ENCODE measurements at places on chromosomes 3 and 15.

- no peak for DNase-seq
Measured at GRCh38 chr3:138289701-138290100, 40.0 kb downstream of the NME9 start.

GRCh38 chr15:31279221-31280045 is 47.2 kb upstream of the KLF13 start:
- no peak for DNase-seq

GRCh38 chr15:93278783-93279182 is 189.8 kb upstream of the RGMA start:
- DNase-seq = no peak

GRCh38 chr15:80055933-80056332 is 3.5 kb upstream of the ZFAND6 start:
- no peak for DNase-seq

- DNase-seq = no peak
Measured at GRCh38 chr15:80992441-80992840, 2.8 kb upstream of the MESD start.

DNA sequence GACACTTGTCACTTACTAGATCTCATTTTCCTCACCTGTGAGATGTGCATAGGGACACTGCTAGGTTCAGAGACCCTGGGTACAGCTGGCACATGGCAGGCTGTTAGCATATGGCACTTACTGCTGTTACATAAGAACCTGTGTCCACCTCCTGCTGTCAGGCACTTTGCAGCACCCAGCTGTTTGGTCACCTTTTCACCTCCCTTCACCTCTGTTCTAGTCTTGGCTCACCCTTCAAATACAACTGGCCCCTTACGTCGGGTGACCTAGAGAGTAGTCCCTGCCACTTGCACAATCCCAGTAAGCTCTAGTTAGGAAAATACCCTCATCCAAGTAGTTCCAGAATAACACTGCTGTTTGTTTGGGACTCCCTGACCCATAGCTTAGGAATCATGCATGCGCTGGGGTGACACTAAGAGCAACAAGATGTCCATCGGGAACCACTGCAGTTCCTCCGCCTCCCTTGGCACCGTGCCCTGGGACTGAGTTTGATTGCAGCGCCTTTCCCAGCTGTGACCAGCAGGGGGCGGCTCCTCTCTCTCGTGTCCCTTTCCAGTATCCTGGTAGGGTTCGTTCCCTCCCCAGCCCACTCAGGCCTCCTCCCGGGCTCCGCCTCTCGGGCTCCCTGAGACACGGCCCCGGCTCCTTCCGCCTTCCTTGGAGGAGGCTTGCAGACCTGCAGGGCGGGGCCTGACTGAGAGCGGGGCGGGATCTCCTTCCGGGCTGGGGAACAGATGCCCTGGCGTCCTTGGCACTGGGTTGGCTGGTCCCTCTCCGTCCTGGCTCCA is 78.6 kb downstream of the ABHD5 start:
- DNase-seq = peak; percentile 46

GRCh38 chr15:82710208-82710555 is 507 bp upstream of the AP3B2 start:
- DNase-seq = no peak

GRCh38 chr15:71512682-71513006 is 297.7 kb upstream of the NR2E3 start:
- no peak for DNase-seq

GRCh38 chr15:101055411-101055810 is 136.3 kb downstream of the LRRK1 start:
- no peak for DNase-seq

GRCh38 chr15:50487287-50487686 is 59.2 kb downstream of the USP50 start:
- no peak for DNase-seq

DNA sequence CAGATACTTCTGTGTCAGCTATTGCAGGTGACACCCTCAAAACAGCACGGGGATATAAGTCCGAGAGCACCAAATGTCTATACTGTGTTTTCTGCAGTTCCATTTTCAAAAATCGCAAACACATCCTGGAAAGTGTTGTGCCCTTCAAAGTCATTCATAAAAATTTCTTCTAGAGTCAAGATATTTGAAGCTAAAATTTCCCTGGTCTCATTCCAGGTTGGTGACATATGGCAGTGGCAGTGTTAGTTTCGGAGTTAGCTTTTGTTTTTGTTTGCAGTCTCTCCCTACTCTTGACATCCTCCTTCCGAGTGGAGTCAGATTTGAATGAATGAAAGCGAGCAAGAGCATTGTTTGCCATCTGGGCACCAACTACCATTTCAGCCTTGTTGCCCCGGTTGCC is 3.2 kb upstream of the FSIP1 start:
- no peak for DNase-seq

DNA sequence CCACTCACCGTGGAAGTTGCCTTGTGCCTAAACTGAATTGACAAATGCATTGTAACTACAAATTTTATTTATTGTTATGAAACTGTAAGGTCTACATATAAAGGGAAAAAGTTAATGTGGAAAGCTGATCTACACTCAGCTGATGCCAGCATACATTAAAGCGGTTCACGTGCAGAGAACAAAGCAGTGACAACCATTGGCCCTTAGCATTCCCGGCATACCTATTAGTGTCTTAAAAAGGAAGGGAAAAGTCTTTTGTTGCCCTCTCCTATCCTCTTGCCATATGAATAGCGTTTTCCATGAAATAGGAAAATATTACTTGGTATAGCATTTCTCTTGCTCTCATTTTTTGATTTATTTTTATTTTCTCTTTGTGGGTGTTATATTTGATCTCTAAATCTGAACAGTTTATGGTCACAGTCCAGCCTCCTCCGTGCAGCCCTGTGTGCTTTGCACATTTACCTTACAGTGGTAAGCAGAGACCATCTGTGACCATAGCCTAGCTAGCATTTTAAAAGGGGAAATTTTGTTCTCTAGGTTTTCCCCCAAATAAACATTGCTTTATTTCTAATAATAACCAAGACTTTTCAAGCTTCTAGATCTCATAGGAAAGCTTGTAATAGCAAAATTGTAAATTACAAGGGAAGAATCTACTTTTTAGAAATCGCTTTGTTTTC is 89.7 kb upstream of the CGNL1 start:
- no peak for DNase-seq

GRCh38 chr3:96843505-96844203 is 29.3 kb downstream of the EPHA6 start:
- no peak for DNase-seq

DNA sequence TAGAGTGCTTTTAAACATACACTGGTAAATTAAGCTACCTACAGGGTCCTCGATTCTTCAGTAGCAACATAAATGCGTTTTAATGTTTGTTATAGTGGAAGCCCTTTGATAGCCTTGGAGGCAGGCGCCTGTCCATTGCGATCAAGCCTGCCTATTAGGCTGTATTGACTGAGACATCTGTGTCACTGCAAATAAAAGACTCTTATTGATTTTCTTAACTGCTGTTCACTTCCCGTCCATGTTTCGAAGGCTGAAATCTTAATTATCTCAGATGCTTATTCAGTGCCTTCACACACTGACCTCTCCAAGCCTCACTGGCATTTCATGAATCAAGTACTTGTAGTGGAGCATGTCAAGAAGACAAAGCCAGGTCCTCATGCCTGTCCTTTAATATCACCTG is 51.1 kb downstream of the MAP2K5 start:
- DNase-seq = no peak

DNA sequence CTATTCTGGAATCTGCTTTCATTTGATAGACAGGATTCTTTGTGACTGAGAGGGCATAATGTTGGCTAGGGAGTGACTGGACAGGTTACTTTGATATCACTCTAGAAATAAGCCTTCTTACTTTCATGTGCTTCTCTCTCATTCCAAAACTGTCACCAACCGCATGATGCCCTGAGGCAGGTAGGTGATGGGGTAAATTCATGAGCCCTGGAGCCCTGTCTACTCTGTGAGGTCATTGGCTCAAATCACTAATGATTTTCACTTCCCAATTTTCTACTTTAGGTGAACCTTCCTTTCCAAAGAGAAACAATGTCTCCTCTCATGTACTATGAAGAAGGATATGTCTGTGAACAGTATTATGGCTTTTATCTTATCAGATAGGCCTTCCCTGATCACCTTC is 596.7 kb downstream of the TUSC7 start:
- no peak for DNase-seq

- no peak for DNase-seq
Measured at GRCh38 chr3:188278717-188279324, 124.9 kb downstream of the LPP start.

DNA sequence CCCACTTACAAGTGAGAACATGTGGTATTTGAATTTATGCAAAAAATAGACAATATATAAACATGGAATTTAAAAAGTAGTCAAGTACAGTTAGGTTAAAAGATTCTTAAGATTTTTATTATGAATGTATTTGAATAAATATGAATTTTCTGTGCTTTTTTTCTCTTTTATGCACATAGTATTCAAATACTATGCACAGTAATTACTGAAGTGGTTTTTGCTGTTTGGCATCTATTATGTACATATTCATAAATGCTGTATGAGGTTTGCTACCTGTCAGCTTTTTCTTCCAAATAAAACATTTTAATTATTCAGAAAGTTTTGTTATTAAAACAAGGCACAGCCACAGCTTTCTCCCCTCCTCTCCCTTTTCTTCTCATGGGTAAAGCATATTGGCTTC is 1272.7 kb downstream of the NSUN3 start:
- no peak for DNase-seq

DNA sequence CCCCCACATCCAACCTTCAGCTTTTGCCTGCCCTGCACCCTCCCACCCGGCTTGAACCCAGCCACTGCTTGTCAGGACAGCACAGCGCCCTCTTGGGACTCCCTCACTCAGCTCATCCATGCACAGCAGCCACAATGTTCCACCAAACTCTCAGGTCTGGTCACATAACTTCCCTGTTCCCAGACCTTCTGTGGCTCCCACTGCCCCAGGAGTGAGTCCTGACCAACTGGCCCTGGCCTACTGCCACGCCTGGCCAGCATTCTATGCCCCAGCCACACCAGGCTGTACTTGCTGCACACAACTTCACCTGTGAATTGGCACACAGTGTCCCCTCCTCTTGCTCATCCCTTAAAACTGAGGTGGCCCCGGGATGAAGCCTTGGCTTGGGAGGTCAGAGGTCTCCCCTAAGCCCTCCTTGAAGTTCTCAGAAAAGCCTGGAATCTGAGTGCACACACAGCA is 21.0 kb downstream of the PLXNB1 start:
- DNase-seq = no peak

DNA sequence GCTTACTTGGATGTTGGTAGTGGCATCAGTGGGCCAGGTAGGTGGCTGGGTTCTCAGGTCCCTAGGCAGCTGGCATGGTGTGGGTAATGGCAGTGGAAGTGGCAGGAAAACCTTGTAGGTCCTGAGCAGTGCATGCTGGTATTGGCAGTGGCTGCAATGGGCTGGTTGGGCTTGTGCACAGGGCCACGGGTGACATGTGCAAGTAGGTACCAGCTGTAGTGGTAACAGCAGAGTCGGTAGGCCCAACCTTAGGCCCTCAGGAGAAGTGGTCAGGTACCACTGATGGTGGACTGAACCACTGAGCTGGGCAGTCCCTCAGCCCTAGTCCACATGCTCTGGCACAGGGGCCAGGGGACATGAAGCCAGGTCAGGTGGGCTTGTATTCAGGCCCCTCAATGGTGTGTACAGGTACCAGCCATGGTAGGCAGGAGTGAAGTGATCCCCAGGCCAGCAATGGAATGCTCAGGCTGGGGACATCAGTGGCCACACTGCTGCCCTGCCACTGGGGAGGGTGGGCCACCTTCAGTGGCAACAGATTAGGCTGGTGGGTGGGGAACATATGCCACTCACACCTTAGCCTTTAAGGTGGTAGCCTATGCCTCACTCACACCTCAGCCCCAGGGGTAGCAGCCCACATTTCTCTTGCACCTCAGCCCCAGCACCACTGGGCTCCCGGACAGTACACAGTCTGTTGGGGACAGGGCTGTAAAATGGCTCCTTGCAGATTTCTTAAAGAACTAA is 118.1 kb downstream of the LRRK1 start:
- DNase-seq = no peak

DNA sequence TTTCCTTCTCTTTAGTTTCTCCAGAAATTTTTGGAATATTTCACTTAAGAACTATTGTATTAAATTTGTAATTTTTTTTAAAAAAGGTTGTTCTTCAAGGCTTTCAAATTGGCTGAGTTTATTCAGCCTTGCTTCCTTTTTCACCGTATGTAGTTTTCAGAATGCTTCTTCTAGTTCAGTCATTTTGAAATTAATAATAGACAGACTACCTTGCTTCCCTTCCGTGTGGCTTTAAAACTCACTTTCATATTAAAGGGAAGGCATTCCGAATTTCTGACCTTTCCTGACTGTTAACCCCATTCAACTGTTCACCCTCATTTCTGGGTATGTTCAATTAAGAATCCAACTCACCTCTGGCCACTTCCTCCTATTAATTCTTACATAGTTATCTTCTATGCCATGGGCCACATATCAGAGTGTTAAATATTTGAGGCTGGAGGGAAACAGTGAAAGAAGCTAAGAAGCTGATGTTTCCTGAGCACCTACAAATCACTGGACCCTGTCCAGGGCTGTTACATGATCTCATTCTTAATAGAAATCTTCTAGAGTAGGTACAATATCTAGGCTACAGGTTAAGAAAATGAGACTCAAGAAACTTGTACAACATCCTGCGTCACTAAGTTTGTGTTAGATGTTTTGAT is 237.5 kb downstream of the P3H2 start:
- no peak for DNase-seq

DNA sequence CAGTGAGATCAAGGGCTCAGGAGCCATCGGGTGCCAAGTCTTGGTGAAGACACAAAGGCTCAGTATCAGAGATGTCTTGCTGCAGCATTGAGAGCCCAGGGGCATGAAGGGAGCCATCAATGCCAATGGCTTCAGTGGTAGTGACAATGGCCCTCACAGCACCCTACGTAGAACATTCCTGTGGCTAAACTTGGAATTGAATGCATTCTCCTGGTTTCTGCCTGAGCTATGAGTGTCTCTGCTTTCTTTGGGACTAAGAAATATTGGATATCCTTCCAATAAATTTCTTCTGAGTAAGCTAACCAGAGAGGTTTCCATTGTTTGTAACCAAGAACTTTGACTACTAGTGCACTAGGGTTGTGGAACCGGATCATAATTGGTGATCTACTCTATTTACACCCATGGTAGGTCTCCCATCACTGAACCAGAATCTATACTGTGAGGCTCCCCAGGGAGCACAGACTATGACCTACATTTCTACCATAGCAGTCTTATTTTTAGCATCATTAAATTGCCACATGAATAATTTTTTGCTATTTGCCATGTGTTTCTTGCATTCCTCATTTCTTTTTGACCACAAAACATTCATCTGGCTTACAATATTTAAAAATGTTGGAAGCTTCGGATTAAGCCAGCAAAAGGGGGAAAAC is 31.6 kb upstream of the PDZRN3 start:
- no peak for DNase-seq

DNA sequence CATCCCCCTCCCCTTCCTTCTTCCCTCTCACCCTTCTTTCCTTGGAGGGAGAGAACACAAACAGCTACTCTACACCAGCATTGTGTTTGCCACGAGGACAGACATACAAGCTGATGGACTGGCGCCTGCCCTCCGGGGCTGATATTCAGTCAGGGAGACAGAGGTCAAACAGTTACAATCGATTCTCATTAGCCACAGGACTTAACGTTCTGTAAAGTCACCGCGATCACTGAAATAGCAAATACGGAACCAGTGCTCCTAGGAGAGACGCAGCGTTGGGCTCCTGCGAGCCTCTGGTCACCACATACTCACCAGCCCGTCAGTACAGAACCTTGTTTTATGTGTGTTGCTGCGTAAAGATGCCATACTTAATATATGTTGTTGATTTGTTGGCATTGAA is 108.8 kb downstream of the LRRK1 start:
- no peak for DNase-seq

- no peak for DNase-seq
Measured at GRCh38 chr3:101729586-101729985, 5.2 kb downstream of the CEP97 start.

Data from stimulated activated CD4-positive, alpha-beta T cell treated with anti-CD3 and anti-CD28 coated beads, Interleukin-1b, Interleukin-23, amount 100 ng/mL, for 1 hour (primary cell).